Nucleus accumbens (tissue), 56 donors: ENCODE measurements at places on chromosomes 2 and 18.

DNA sequence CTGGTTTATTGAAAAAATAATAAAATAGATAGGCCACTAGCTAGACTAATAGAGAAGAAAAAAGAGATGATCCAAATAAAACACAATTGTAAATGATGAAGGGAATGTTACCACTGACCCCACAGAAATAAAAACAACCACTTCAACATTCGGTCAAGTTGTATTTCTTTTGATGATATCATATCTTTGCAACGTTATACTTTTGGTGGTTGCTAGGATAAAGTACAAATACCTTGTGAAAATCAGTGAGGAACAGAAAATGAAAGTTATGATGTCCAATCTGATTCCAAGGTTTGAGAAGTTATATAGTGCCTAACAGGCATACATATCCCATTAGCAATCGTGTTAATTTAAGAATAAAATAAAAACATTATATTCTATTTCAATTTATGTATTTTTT lies 6.6 kb upstream of the ASNSD1 start:
- DNase-seq = no peak

DNA sequence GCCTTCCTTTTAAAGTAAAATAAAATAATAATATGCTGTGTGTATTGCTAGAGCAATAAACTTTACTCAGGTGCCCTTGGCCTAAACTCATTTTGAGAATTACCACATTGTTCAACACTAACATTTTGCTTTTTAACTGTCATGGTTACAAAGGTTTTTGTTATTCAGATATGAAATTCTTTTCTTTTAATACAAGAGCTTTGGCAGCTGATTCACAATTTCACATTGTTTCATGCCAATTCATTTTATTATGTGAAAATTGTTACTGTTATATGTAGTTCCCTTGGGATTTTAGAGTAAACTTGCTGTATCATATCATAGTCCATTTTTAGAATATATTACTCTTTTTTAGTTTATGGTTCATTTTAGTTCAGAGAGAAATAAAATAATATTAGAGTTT lies 65.8 kb upstream of the ZNF804A start:
- DNase-seq = no peak

DNA sequence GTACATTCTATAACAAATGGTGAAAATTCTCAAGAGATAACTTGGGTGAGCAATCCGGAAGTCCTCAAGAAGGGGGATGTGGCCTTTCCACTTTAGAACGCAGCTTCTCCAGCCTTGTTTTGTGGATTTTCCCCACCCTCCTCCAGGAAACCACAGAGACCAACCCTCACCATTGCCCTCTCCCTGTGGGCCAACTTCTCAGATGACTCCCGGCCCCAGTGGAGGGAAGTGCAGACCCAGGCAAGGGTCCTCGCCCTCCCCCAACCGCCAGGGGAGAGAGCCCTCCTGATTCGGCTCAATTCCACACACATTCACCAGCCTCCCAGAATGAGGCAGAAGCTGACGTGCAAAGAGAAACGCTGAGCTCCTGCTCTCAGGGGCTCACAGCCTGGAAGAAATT lies 277.2 kb downstream of the EIPR1 start:
- no peak for DNase-seq

DNA sequence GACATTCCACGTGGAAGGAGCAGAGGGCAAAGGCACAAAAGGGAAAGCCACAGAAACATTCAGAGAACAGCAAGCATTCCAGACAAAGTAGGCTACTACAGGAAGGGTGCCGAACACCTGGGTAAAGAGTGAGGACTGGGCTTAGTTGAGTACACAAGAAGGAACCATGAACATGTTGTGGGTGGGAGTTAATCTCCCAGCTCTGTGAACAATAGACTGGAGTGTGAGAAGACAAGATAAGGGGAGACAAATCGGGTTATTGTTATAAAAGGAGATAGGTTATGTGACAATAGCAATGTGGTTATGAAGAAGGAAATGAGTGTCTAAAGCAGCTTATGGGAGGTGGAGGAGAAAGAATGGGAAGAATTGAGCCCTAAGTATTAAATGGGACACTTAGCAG lies 70.0 kb downstream of the DPP4 start:
- DNase-seq = no peak

DNA sequence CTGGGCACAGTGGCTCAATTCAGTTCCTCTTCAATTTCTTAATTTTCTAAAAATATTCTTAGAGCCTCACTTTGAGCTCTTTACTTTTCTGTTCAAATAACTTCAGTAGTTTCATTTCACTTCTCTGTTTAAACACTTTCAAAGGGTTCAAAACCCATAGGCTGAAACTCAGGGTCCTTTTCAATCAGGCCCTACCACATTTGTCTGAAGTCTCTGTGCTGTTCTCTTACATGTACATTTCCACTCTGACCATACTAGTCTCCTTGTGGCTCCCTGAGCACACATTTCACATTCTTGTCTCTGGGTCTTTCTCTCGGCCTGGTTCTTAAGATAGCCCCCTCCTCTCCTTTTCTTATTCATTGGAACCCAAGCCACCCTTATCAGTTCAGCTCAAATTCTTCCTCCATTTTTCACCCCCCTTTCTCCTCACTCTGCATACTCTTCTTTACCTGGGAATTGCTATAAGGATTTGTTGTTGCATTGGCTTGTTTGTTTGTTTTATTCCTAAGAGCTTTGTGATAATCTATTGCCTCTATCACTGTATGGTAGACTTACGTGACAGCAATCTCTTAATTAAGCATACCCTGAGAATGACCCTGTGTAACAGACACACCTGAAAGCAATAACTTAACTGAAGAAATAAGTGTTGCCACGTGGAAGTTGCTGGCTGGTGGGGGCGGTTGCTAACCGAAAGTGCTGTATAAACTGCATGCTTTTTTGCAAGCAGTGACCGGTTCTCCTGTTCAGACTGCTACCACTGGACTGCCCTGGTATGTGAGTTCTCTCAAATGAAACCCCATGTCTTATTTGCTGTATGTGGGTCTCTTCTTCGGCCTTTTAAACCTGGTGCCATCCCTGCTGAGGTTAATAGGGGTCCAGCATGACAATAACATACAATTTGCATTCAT lies 27.7 kb upstream of the ACADL start:
- no peak for DNase-seq

- peak; percentile 15 for DNase-seq
These were observed 44.8 kb downstream of the CHMP3 start for GRCh38 chr2:86518481-86518880.

DNA sequence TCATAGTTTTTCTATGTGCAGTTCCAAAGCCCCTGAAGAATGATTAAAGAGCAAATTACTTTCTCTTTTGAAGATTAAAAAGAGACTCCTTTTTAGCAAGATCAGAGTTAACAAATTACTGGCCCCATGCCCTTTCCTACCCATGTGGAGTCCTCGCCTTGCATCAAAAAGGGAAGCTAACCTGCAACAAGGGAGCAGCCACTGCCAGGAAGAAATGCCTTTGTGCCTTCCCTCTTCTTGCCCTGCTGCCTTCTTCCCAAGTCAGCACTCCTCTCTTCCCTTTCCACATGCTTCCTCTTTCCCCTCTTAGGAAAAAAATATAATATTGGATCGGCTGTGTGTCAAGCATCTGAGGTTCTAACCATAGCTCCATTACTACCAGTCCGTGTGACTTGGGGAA lies 37.1 kb upstream of the CYP1B1 start:
- no peak for DNase-seq

GRCh38 chr2:193845604-193846003 lies 1650.9 kb upstream of the TMEFF2 start:
- DNase-seq = no peak

DNA sequence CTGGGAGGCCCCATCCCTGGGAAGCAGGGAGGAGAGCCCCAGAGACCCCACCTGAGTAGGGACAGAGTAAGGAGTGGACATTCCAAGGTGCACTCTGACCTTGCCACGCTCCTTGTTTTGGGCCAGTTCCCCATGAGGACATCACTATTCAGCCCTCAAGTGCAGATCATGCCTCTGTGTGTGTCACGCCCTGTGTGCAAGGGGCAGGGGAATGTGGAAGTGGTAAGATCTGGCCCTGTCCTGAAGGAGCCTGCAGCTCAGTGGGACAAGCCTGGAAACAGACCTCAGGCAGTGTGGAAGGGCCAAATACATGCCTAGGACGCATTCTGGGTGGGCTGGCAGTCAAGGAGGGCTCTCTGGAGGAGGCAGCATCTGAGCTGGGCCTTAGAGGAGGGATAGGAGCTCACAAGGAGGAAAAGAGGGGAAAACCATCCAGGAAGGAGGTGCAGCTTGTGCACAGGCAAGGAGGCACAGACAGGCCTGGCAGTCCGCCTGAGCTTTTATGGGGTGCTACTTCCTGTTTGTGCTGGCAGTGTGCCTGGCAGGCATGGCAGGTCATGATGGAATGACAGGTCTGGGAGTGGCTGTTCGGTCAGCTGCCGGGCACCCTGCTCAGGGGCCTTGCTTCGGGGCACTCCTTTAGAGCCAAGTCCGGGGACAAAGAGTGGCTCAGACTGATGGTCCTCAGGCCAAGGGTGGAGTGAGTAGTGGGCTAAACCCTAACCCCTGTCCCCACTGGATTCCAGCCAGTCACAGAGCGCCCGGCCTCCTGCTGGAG lies 3.3 kb downstream of the KLHL30 start:
- DNase-seq = no peak
